ENCODE measurements at places on chromosomes 5 and 9.

DNA sequence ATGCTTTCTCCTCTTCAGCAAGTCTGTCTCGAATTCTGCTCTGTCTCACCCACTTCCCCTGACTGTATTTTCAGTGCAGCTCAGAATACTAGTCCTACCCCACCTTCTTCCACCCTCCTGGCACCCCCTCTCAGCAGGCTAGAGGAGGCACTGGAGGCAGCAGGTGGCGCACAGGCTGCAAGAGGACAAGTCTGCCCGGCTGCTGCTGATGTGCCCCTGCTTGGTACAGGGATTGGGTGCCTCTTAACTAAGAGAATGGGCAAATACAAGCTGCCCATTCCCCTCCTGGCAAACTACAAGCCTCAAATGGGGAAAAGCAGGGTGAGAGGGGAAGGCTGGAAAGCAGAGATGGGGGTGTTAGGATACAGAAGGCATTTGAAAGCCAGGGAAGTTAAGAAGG is 5.1 kb downstream of the TLN1 start:
- DNase-seq: peak; percentile 64

DNA sequence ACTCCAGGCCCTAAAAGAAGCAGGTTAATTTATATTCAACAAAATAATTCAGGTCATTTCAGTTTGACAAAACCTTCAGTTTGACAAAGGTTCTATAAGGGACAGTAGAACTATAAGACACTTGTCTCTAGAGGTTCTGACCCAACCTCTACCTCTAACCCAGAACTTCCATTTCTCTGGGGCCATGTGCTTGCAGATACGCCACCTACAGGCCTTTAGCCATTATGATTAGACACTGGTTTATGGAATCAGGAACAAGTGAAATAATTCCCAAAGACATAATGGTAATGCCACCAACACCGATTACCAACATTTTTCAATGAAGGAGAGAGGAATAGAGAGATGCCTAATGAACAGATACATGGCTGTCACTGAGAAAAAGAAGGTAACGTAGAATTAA is 733.9 kb downstream of the PRELID2 start:
- DNase-seq: no peak

GRCh38 chr9:125889112-125889475 is 141.9 kb downstream of the PBX3 start:
- peak; percentile 28 for DNase-seq

- no peak for DNase-seq
Observed at GRCh38 chr9:99506747-99507348, 284.8 kb downstream of the SEC61B start.

DNA sequence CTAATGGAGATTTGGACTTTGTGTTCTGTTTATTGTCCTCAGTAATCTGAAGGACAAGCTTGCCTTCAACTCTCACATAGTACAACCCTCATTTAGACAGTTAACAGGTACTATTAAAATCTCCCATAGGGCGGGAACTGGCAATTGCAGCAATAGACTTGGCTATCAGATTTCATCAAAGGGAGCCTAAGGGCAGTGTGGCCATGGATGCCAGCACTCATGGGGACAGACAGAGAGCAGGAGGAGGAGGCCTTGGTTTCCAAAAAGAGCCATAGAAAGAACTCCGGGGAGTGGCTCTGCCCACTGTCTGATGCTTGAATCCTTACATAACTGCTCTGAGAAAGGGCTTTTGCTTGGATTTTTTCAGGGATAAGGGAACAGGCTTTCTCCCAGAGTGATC is 6.8 kb downstream of the SLC36A1 start:
- DNase-seq: peak; percentile 58

DNA sequence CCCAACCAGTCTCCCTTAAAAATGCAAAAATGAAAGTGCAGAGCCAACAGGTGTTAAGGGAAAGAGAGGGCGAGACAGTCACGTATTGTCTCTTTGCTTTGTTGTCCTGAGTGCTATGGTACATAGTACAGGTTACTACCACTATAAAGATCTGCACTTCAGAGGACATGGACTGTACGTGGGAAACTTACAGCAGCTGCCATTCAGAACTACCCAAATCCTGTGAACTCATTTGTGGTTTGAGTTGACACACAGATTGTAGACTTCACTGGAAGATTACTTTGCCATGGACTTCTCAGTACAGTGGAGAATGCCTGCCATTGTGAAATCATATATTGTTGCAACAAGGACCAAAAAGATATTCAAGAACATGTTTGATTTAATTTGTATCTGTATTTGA is 34.8 kb downstream of the FBXO38 start:
- no peak for DNase-seq

GRCh38 chr9:84592918-84593317 is 76.6 kb upstream of the NTRK2 start:
- no peak for DNase-seq

GRCh38 chr5:179700401-179700918 is 1.7 kb downstream of the CANX start:
- no peak for DNase-seq

DNA sequence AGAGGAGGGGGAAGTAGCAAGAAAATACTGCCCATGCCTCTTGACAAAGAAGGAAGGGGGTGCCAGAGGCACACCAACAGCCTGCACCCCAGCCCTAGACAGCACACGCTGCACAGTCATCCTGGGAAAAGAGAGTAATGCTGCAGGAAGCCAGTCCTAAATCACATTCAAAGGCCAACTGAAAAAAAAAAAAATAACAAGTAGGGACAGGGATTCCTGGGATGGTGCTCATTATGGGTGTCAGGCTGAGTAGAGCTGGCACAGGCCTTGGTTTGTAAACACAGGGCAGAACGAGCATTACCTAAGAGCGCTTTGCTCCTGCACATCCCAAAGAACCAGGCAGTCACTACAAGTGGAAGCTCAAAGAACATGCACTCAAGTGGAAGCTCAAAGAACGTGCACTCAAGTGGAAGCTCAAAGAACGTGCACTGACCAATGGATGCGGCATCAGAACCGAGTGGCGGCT is 7.8 kb downstream of the RAPGEF1 start:
- peak; percentile 35 for DNase-seq

GRCh38 chr9:16119261-16120230 is 566.7 kb downstream of the CCDC171 start:
- DNase-seq: no peak

GRCh38 chr9:73050887-73051550 is 98.2 kb upstream of the ALDH1A1 start:
- DNase-seq: no peak

DNA sequence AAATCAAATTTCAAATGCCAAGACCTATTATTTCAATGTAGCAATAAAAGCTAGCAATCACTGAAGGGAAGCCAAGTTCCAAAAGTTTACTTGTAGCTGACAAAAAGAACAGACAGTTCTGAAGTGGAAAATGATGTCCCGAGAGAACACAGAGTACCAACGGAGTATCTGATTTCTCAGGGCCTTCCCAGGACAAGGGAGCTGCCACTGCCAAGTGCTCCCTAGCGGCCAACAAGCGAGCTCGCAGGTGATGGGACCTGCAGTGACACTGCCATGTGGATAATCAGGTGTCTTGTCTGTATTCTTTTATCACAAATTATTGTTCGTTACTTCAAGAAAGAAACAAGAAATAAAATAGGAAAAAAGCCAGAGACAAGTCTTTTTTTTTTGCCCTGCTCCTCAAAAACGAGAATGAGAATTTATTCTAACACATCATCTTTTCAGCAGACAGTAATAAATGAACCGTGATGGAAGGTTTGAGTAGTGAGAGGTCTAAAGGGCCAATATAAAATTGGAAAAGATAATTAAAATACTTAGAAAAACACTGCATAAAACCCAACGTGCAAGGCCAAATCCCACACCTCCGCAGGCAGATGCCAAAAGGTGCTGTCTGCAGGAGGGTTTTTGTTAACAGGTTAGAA is 159.4 kb downstream of the MYO10 start:
- peak; percentile 51 for DNase-seq

DNA sequence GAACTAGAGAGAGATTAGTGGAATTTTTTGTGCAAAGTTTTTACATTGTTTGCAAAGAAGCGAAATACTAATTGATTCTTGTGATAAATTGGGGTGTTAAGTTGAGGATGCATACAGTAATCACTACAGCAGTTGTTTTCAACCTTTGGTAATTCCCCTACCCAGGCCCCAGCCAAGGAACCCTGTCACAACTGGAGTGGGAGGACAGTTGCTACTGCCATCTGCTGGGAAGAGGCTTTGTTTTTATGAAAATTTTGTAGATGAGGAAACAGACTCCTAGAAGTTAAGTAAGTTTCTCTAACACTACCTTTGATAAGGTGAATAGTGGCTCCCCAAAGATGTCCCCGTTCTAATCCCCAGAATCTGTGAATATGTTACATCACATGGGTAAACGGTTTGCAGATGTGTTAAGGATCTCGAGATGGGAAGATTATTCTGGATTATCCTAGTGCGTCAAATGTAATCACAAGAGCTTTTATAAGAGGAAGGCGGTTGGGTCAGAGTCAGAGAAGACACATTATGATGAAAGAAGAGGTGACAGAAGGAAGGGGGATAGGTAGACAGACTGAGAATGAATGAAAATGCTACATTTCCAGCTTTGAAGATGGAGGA is 34.0 kb upstream of the PPP1R2B start:
- DNase-seq: no peak

DNA sequence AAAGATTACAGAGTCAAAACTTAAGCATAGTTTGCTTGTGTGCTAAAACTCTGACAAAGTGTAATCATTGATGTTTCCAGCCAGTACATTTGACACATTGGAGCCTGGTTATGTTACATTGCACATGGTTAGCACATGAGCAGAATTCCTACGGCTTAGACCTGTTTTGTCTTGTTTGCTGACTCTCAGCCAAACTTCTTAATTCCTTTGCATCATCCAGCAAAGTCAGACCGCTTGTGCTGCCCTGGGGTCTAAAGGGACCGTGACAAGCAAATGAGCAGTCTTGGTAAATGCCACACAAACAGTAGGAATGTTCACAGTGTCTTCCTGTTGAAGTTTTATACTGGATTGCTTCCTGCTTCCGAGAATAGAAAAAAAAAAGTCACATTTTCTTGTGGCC is 72.0 kb upstream of the ENTREP1 start:
- no peak for DNase-seq

DNA sequence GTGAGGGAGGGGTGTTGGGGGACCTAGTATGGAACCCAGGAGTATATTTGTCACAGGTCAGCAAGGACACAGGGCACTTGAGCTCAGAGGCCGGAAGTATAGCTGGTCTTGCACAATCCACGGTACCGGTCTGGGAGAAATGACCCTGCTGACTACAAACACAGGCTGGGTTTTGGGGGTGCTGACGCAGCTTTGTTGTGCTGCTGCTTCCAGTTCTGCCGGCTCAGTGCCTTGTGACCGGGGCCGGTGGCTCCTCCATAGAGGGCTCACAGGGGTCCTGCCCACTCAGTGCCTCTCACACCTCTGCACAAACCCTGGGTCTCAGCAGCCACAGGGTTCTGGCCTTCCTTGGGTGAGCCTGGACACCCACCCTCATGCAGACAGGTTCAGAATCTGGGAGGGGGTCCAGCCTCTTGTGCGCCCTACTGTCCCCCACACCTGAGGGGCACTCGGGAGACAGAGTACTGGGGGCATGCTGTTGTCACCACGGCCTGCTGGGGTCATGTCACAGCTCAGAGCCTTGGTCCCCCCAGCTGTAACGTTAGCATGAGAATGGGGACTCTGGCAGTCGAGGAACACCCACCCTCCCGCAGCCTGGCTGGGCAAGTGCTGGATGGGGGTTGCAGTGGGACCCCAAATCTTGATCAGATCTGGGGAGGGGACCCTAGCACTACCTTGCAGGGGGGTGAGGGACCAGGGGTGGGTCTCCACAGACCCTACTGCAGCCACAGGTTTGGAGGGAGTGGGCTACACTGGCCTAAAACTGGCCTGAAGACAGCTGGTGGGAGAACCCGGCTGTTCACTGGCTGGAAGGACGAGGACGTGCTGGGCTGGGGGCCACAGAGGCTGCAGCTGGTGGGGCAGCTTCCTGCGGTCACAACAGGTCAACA is 17.7 kb downstream of the NINJ1 start:
- DNase-seq: no peak

DNA sequence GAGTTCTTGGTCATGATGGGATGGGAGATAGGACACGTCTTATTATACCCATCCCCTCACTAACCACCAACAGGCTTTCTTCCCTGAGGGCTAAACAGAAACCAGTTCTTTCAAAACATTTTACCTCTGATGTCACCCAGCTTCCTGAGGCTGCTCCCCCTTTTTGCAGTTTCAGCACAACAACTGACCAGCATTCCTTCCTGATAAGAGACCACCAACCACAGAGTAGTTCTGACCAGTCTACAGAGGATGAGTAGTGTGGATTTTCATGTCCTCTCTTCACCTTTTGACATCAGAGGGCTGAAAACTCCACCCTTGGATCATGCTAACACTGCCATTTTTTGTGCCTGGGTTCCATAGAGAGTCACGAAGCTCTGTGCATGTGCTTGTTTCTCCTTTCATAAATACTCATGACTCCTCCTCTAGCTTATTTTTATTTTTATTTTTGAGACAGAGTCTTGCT is 82.6 kb downstream of the OSTF1 start:
- no peak for DNase-seq

DNA sequence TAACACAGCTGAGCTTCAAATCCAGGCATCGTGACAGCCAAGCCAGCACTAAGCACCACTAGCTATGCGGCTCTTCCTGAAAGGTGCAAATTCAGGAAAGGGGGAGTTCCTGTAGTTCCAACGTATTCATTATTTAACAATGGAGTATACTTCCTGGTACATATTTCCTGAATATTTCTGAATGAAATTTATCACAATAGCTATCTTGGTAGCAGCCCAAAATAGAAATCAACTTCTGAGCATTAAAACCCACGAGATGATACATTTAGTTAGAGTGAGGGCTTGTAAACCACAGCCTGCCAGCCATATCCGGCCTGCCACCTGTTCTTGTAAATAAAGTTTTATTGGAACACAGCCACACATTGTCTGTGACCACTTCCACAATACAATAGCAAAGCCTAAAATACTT is 109.7 kb upstream of the RETREG1 start:
- no peak for DNase-seq

DNA sequence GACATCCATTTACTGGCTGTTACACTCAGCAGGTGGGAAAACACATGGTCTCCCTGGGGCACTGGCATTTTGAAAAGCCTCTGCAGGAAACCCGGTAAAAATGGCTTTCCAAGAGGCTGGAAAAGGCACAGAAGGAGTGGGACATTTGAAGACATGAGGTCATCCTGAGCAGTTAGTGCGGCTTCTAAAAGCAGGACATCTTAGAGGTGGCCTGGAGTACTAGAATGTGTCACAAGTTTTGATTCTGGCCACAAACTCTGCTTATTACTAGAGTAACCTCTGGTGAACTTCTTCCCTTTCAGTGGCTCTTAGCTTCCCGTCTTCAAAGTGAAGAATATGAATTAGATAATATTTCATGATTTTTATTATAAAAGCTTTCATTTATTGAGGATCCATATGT is 423.0 kb upstream of the BRINP1 start:
- no peak for DNase-seq

DNA sequence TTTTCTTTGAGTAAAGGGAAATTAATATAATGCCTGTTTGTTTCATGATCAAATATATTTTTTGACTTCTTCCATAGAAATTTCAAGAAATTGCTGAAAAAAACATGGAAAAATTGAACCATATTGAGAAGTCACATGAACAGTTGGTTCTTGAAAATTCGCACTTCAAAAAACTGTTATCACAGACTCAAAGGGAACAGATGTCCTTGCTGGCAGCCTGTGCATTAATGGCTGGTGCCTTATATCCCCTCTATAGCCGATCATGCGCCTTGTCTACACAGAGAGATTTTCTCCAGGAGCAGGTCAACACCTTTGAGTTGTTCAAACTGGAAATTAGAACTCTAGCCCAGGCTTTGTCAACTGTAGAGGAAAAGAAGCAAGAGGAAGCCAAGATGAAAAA is 191.4 kb downstream of the CCDC171 start:
- no peak for DNase-seq

- no peak for DNase-seq
Observed at GRCh38 chr9:32306006-32306405, 78.4 kb upstream of the ACO1 start.

All from G401 (cell line).